ENCODE measurements at places on chromosomes 2 and 18.

DNA sequence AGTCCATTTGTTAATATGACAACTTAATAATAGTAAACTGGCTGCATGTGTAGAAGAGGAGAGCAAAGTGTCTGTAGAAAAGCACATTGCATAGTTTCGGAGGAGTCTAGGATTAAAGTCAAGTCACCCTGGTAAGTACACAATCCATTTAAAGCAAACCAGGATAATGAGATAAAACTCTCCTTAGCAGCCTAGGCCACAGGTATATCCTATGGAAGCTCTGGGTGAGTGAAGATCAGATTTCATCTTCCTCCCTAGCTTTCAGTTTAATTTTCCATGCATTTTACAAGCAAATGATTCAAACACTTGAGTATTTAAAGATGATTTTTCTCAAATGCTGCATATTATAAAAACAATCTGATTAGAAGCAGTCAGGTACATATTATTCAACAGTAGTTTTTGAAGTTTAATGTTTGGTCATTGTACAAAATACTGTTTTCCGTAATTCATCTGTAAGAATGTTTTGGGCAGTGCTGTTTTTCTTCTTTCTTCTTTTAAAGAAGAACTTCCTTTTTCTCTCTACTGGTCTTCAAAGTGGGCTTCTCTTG is 10.2 kb downstream of the CERS6 start:
- H3K27ac ChIP-seq: no peak overlapping the region
- no peaks in the 10 kb centered on the region for H3K36me3 ChIP-seq
- H3K27me3 ChIP-seq: no peaks in the 10 kb centered on the region
- peaks cover 5% of the 10 kb centered on the region for H3K4me1 ChIP-seq
- DNase-seq: no peak
- no peak overlapping the region for H3K4me3 ChIP-seq

GRCh38 chr2:174085781-174086180 is 120.6 kb upstream of the SP3 start:
- no peaks in the 10 kb centered on the region for H3K27me3 ChIP-seq
- H3K4me3 ChIP-seq: no peak overlapping the region
- no peak for DNase-seq

DNA sequence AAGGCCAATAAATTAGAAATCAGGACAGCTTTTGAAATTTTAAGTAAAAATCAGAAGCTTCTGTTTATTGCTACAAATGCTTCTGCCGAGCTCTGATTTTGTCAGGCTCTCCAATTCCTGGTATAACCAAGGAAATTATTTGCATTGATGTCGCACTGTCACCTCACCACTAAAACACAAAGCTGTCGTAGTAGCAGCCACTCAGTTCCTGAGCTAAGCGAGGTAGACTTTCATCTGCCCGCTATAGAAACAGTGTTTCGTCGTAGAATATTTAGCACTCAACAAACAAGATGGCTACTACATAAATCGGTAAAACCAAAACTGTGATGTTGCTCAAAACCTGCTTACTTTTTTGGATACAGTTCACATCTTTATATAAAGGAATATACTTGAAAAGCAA is 141.3 kb upstream of the FOSL2 start:
- DNase-seq: no peak
- H3K4me1 ChIP-seq: peaks cover 4% of the 10 kb centered on the region
- no peaks in the 10 kb centered on the region for H3K36me3 ChIP-seq
- no peak overlapping the region for H3K27ac ChIP-seq

GRCh38 chr2:96767135-96767871 is 6.6 kb downstream of the CNNM4 start:
- no peak overlapping the region for H3K4me3 ChIP-seq
- H3K27me3 ChIP-seq: no peaks in the 10 kb centered on the region
- H3K36me3 ChIP-seq: no peaks in the 10 kb centered on the region
- H3K27ac ChIP-seq: no peak overlapping the region

DNA sequence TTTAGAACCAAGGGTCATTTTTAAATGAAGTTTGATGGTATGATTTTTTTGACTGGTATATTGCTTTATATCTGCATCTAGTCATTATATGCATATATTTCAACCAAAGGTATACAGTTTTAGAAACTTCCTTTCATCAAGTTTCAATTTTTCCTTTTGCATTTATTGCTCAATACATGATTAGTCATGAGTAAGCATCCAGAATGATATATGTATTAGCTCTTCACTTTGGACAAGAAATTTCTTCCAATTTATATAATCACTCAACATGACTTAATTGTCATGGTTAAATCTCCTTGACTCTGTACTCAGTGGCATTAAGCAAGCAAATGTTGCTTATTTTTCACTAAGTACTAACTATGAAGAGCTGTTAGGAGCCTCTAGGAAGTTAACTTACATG is 123.6 kb downstream of the PLCL1 start:
- H3K4me3 ChIP-seq: no peak overlapping the region
- DNase-seq: no peak
- no peaks in the 10 kb centered on the region for H3K27me3 ChIP-seq
- no peaks in the 10 kb centered on the region for H3K36me3 ChIP-seq

DNA sequence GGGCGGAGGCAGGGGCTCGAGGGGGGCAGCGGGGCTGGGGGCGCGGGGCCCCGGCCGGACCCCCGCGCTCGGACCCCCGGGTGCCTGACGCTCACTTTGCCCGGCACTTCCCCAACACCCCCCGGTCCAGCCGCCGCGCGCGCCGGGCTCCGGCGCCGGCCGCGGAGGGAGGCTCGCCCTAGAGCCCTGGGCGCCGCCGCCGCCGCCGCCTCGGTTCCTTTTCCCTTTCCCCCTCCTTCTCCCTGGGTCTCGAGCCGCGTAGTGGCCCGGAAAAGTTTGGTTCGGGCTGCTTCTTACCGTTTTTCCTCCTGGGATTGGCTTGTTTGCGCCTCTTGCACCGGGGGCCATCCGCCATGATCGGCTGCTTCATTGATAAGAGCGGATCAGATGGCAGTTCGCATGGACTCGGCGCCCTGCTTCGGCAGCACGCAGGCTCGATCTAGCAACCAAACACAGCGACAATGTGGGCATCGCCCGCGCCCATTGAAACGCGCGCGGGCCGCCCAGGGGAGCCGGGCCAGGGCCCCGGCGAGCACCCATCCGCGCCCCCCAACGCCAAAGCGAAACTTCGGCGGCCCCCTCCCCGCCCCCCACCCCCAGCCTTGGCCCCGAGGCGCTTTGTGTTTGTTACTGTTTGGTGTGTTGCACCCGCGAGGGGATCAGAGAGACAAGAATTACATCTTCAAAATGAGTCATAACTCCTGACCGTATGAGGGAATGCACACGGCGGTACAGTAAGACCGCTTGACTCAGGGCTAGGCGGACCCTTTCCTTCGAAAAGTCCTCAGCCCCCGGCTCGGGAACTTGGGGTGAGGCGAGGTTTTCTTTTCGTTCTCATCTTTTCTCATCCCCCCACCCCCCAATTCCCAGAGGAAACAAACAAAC is 2.7 kb downstream of the ZEB2 start:
- H3K27ac ChIP-seq: peak overlapping the region; percentile 99
- H3K4me3 ChIP-seq: peak overlapping the region; percentile 97
- H3K4me1 ChIP-seq: peaks cover 8% of the 10 kb centered on the region
- H3K27me3 ChIP-seq: no peaks in the 10 kb centered on the region
- peak; percentile 96 for DNase-seq
- no peaks in the 10 kb centered on the region for H3K36me3 ChIP-seq

DNA sequence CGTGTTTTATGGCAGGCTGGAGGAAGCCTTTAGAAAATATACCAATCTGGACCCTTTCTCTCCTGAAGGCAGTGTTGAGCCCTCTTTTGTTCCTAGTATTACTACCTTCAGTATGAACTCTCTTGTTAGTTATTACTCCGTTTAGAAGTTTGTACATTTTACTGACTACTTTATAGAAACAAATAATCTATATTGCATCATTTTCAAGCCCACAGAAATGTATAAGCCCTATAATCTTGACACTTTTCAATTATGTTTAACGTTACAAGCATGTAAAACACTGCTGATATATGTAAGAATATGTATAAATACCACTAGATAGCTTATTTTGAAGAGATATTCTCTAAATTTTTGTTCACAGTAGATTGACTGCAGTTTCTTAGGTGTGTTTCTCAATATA is 64.0 kb downstream of the SLC25A12 start:
- no peaks in the 10 kb centered on the region for H3K4me1 ChIP-seq
- H3K27me3 ChIP-seq: no peaks in the 10 kb centered on the region
- no peak overlapping the region for H3K4me3 ChIP-seq
- DNase-seq: no peak
- no peak overlapping the region for H3K27ac ChIP-seq
- peaks cover 73% of the 10 kb centered on the region for H3K36me3 ChIP-seq

DNA sequence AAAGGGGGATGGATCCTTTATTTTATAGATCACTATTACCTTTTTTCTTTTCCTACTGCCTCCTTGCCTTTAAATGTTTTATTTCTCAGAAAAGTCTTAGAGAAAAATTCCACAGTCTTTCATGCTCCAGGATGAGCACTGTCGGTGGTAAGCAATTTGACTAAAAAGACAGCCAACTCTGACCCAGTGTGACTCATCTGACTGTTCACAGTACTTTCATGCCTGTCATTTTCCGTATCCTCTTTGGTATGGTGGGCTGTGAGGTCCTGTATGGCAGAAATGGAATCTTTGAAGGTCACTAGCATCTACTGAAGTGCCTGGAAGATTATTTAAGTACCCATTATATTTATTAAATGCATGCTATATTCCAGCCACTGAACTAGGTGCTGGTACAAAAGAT is 2.1 kb upstream of the RFTN2 start:
- no peak overlapping the region for H3K27ac ChIP-seq
- no peaks in the 10 kb centered on the region for H3K36me3 ChIP-seq
- H3K4me1 ChIP-seq: peaks cover 4% of the 10 kb centered on the region
- H3K27me3 ChIP-seq: no peaks in the 10 kb centered on the region
- no peak overlapping the region for H3K4me3 ChIP-seq
